Activated T-helper 1 cell treated with anti-CD3 and anti-CD28 coated beads, Interleukin-2, amount 50 U/mL, for 16 hours (primary cell): ENCODE measurements at places on chromosomes 4 and X.

- no peak for DNase-seq
Measured at GRCh38 chr4:67549123-67549522, 3.8 kb upstream of the CENPC start.

GRCh38 chr4:42490015-42490414 lies 92.7 kb downstream of the SHISA3 start:
- no peak for DNase-seq

GRCh38 chr4:160580581-160580980 lies 1477.7 kb downstream of the RAPGEF2 start:
- no peak for DNase-seq

DNA sequence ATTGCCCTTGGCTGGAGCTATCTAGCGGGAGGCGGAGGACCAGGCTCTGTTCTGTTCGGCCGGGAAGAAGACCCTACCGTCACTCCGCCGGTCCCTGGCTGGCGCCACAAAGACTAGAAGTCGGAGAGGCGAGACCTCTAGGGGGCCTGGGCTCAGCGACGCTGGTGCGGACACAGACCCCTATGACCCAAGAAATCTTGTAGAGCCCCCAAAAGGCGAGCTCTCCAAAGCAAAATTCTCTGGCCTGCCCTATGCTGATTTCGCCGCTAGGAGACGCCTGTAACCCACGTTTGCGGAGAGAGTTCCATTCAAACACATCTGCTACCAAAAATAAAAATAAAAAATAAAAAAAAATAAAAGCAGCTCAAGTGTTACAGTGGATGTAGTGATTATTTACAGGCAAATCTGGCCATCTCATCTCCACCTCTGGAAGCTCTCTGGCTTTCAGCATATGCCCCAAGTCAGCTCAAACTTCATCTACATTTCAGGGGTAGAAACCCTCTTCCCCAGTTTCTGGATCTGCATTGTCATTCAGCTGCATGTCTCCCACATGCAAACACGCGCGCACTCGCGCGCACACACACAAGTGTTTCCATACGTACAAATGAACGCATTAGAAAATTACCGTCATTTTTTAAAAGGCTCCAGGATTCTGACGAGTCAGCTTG lies 2.4 kb upstream of the PCDH10 start:
- no peak for DNase-seq

GRCh38 chrX:112761242-112762207 lies 79.1 kb downstream of the AMOT start:
- DNase-seq, result no peak

DNA sequence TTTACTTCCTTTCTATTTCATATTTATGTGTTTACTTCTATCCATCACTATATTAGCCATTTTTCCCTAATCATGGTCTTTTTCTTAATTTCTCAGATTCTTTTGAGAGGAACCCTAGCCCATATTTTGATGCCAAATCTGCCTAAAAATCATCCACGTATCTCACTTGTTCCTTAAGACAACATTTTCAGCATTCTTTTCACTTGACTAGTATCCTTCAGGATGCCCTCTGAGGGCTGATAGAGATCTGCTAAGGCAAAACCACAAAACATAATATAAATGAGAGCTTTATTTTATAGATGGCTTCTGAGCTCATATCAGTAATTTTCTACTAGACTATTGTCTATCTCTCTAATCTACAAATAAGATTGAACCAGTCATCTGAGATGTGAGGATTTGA lies 341.9 kb downstream of the GPM6A start:
- no peak for DNase-seq

- DNase-seq, result no peak
Measured at GRCh38 chr4:163710158-163710557, 215.7 kb downstream of the TMA16 start.

GRCh38 chr4:70225824-70226223 lies at the start of gene FDCSP:
TSS of gene FDCSP (plus strand) at chr4:70226124. CDS start at chr4:70231195, 5,071 bp downstream.
- no peak for DNase-seq
